ENCODE measurements at places on chromosomes 5 and 9. TPM values are rescaled to one million over a fixed set of nuclear protein-coding genes. Genes with fewer than 3 reads are reported as not detected.

DNA sequence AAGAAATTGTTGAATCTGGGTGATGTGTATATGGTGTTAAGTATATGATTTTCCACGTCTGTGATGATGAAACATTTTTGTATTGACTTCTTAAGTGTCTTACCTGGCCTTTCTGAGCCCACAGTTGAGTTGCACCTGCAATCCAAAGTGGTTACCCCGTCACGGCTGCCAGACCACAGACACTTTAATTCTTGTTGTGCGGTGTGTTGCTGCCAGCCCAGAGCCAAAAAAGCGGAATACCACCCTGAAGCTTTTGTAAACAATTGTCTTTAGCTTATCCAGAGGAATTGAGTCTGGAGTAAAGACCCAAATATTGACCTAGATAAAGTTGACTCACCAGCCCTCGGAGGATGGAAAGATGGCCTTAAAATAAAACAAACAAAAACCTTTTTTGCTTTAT lies 35.1 kb downstream of the MTAP start:
- H3K27me3 ChIP-seq, result no peaks in the 10 kb centered on the region
- H3K27ac ChIP-seq, result no peak overlapping the region
- H3K4me3 ChIP-seq, result no peak overlapping the region
- H3K4me1 ChIP-seq, result peaks cover 33% of the 10 kb centered on the region
- DNase-seq, result no peak

- H3K4me3 ChIP-seq, result no peak overlapping the region
- H3K36me3 ChIP-seq, result no peaks in the 10 kb centered on the region
- no peaks in the 10 kb centered on the region for H3K27me3 ChIP-seq
- no peaks in the 10 kb centered on the region for H3K4me1 ChIP-seq
- no peak overlapping the region for H3K27ac ChIP-seq
Observed at GRCh38 chr9:119789987-119790386, 420.8 kb upstream of the BRINP1 start.

DNA sequence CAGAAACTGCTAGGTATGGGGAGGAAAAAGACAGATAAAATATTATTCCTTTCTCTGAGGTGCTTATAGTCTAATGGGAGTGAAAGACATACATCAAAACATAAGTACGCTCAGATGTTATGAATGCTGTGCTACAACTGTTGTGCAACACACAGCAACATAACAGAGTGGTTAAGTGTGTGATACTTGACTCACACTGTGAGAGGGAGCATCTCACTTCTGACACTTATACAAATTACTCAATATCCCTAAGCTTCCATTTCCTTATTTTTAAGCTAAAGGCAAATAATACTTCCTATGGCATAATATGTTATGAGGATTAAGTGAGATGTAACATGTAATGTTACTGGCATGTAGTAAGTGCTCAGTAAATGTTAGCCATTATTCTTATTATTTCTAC lies 110.6 kb upstream of the FER start:
- peaks cover 4% of the 10 kb centered on the region for H3K4me1 ChIP-seq
- H3K36me3 ChIP-seq, result no peaks in the 10 kb centered on the region
- no peak for DNase-seq
- no peak overlapping the region for H3K27ac ChIP-seq

GRCh38 chr9:127519301-127520166 lies 68.2 kb downstream of the LRSAM1 start:
- H3K27me3 ChIP-seq, result no peaks in the 10 kb centered on the region
- peaks cover 2% of the 10 kb centered on the region for H3K4me1 ChIP-seq
- no peak overlapping the region for H3K27ac ChIP-seq
- no peak overlapping the region for H3K4me3 ChIP-seq
- peaks cover 11% of the 10 kb centered on the region for H3K36me3 ChIP-seq

Gene PARP8
- total RNA-seq, result 38.8 TPM

Gene NUTM2F
- total RNA-seq, result not detected

Measured in activated CD4-positive, alpha-beta T cell treated with anti-CD3 and anti-CD28 coated beads for 36 hours (primary cell).